ENCODE measurements at places on chromosomes 6 and 20. TPM values are rescaled to one million over a fixed set of nuclear protein-coding genes. Genes with fewer than 3 reads are reported as not detected.

Gene TRAPPC3L
- not detected for total RNA-seq

- no peak for DNase-seq
Observed at GRCh38 chr6:35341557-35341956, 801 bp upstream of the PPARD start.

DNA sequence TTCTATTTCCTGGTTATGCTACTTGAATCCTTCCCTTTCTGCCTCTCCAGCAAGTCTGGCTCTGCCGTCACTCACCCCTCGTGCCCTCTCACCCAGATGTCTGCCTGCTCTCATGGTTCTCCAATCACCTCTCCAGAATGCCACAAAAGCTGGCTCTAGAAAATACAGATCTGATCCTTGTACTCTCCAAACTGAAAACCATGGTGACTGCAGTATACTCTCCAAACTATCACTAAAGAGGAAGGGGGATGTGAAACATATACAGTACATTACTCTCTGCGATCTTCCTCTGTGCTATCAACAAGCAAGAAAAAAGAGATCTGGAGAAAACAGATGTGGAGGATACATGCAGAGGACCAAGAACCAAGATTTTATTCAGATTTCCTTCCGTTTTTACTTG, 91.1 kb downstream of the ATXN1 start:
- no peak for DNase-seq

DNA sequence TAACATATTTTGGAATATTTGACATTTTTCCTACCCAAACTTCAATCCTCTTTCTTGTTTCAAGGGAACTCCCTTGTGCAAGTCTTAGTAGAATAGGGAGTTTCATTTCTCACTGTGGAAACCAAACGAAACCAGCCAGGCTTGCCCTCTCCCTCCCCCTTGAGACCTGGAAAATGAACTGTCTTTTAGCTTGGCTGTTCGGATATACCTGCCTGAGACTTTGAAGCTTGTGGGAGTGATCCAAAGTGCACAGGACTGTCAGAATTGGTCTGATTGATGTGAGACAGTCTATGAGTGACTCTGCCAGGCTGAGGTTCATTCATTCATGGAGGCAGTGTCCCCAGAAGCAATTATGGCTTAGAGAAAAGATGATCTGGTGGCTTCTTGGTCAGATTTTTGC, 388.1 kb downstream of the EPM2A start:
- DNase-seq = no peak

Gene RPS18
- 4,372 TPM for total RNA-seq
